ENCODE measurements at places on chromosomes 2 and 18.

DNA sequence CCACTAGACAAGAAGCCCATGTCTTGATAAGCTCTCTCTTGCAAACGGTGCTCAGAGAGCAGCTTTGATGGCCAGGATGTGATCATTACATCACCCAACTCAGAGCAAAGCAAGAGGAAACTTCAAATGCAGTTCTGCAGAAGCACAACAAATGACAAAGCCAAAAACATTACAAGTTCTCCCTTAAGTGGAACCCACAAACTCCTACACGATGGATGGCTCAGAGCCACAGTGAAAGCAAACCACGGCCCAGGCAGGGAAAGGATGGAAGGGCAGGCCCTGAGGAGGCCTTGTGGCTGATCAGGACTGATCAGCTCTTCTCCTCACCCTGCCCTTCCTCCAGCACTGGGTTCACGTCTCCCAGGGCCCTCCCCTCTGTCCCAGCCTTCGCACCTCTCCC, 326.4 kb downstream of the EIPR1 start:
- DNase-seq: no peak

- no peak for DNase-seq
These were observed 16.7 kb upstream of the LYPD6B start for GRCh38 chr2:149021761-149022160.

DNA sequence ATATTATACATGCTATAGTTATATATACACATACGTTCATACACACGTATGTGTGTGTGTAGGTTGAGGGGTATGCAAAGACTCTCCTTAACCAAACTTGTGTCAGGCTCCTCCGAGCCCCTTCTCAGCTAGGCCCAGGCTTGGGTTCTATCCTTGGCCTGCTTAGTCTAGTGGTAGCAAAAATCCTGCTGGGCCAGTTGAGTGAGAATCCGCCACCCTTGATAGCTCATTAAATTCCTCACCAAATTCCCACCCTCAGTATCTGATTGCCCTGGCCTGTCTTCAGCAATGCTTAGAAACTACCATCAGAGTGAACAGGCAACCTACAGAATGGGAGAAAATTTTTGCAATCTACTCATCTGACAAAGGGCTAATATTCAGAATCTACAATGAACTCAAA, 126.5 kb downstream of the TSN start:
- DNase-seq: no peak

- no peak for DNase-seq
These were observed 128.0 kb upstream of the CCDC150 start for GRCh38 chr2:196511258-196512168.

DNA sequence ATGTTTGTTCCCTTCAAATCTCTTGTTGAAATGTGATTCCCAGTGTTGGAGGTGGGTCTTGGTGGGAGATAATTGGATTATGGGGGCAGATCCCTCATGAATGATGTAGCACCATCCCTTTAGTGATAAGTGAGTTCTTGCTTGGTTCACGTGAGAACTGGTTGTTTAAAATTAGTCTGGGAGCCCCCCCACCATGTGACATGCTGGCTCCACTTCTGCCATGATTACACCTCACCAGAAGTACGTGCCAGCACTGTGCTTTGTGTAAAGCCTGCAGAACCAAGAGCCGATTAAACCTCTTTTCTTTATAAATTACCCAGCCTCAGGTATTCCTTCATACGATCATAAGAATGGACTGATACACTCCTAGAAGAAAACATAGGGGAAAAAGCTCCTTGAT, 10.1 kb downstream of the ABI2 start:
- no peak for DNase-seq

DNA sequence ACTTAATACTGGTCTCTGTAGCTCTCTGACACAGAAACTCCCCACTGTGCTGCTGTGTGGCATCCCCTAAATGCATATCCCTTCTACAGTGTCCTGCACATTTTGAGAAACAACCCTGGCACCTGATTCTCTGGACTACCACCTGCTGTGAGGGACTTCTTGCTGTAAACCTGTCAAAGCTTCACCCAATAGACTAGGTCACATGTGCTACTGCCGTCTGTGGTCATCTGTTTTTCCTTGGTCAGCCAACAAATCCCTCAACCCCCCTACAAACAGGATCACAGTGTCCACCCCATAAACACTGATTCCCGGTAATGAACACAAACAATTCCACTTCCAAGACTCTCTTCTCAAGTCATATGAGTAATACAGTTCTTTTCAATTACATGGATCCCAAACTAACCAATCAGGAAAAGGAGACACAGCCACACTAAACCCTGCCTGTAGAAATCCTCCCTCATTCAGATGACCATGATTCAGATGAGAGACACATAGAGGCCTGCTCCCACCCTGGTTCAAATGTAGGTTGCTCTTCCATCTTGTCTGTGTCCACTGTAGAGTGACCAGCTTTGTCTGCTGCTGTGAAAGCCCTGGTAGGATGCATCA, 1157.4 kb downstream of the RPIA start:
- DNase-seq: no peak

- DNase-seq: no peak
These were observed 14.5 kb upstream of the THADA start for GRCh38 chr2:43610361-43610760.

GRCh38 chr18:49155410-49155809, 204.6 kb upstream of the SMAD7 start:
- DNase-seq: no peak

DNA sequence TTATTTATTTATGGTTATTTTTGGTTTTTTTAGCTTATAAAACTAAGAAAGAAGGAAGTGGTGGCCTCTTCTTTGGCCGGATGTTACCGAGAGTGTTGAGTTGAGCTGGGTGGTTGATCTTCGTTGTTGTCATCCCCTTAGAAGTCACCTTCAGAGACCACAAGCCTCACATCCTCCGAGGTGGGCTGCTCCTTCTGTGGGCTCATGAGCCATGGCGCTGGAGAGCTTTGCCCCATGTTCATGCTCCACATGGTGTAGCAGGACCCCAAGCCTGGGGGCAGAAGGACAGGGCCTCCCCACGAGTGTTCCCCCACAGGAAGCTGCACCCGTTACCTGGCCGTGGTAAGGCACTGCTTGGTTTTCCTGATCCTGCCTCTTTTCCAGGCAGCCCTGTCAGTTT, 23.4 kb downstream of the SNTG2 start:
- DNase-seq: no peak

DNA sequence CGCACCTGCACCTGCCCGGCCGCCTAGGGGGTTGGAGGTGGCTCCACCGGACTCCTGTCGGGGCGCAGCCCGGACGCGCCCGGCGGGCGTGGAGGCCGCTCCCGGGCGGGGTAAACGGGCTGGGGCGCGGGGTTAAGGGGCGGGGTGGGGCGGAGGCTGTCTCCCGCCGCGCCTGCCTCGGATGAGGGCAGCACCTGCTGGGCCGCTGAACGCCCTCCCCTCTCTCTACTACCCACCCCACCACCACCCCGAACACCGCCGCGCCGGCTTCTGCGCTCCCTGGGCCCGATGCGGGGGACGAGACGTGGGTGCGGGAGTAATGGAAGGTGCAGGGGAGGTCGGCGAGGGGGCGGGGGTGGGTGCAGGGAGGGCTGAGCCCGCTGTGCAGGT, 224.8 kb upstream of the ID2 start:
- DNase-seq: no peak

- no peak for DNase-seq
These were observed 89.3 kb downstream of the SPP2 start for GRCh38 chr2:234139755-234140154.

GRCh38 chr2:71066856-71067255, 1.6 kb upstream of the NAGK start:
- DNase-seq: no peak

- no peak for DNase-seq
These were observed 81.9 kb upstream of the ZNF397 start for GRCh38 chr18:35158728-35159450.

DNA sequence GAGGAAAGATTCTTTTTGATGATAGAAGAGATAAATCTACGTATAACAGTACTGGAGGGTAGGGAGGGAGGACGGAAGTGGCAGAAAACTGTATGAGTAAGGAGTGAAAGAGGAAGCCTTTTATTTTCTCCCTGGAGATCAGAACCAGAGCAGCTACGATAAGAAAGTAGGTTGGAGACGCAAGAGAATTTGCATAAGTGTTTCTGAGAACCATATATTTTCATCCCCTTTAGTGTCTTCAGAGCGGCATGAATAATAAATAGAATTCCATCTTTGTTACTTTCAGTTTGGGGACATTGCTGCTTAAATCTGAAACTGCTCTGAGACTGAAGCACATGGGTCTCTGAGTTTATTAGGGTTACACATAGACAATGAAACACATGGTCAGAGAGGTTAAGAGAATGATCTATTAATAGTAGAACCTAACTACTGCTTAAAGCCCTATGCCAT, 230.2 kb upstream of the TNP1 start:
- no peak for DNase-seq

DNA sequence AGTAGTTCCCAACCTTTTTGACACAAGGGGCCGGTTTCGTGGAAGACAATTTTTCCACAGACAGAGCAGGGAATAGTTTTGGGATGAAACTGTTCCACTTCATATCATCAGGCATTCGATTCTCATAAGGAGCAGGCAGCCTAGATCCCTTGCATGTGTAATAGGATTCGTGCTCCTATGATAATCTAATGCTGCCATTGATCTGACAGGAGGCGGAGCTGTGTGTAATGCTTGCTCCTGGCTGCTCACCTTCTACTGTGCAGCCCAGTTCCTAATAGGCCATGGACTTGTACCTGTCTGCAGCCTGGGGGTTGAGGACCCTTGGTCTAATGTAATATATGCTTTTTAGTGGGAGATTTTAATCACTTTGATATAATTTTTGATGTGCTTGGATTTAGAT, 188.7 kb upstream of the KLHL14 start:
- no peak for DNase-seq

- DNase-seq: no peak
These were observed 88.8 kb downstream of the PSMG2 start for GRCh38 chr18:12791610-12792009.

- no peak for DNase-seq
These were observed 6.1 kb downstream of the FAM124B start for GRCh38 chr2:224395620-224396390.

DNA sequence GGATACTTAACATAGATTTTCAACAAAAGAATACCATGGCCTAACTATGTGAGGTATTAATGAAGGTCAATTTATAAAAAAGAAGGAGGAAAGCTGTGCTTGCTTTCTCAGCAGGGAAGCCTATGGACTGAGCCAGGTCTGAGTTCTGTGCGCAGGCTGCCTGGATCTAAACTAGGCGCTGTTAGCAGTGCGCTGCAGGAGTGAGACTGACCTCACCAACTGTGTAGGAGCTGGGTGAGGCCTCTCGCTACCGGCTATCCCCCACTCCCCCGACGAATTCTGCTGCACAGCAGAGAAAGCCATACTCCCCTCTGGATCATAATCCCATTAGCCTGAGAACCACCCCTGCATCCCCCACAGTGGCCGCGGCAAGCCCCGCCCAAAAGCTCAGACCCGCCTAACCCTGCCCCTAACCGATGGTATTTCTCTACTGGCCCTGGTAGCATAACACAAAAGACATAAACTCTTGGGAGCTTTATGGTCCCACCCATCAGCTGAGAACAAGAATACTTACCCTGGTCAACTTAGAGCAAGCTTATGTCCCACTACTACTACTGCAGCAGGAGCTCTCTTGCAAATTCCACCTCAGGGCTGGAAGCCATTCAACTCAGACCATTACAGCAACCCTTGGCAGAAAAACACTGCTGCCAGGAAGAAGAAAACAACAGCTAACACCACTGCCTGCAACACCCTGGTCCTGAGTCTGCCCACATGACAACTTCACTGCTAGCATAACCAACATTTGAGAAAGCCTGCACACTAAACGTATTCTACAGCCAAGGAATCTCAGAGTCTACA, 28.0 kb downstream of the SULT1C2 start:
- DNase-seq: no peak

- DNase-seq: no peak
These were observed 1042.9 kb upstream of the ACVR2A start for GRCh38 chr2:146801886-146802285.

- no peak for DNase-seq
These were observed 21.9 kb upstream of the USP14 start for GRCh38 chr18:136433-136832.

DNA sequence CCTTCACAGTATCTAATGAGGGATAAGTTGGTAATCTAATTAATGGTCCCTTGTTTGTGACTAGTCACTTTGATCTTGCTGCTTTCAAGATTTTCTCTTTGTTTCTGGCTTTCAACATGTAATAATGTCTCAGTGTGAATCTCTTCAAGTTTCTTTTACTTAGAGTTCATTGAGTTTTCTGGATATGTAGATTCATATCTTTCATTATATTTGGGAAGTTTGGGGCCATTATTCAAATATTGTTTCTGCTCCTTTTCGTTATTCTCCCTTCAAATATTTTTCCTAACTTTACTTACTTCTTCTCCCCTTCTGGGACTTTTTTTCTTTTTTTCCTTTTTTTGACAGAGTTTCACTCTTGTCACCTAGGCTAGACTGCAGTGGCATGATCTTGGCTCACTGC, 21.1 kb upstream of the NAPG start:
- DNase-seq: no peak

GRCh38 chr2:7523481-7524120, 606.4 kb downstream of the RNF144A start:
- DNase-seq: no peak

GRCh38 chr2:149169656-149170055, 131.2 kb downstream of the LYPD6B start:
- no peak for DNase-seq

DNA sequence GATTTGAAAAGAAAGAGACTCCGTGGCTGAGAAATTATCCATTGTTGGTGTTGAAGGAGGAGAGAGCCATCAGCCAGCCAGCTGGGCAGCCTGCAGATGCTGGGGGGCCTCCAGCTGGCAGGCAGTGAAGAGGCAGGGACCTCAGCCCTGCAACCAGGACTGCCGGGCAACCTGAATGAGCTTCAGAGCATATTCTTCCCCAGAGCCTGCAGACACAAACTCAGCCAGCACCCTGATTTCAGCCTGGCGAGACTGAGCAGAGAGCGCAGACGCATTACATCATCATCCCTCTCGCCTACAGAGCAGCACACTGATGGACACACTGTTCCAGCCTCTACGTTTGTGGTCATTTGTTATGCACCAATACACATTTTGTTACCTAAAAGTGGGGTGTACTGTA, 150.7 kb upstream of the RAB6C start:
- DNase-seq: no peak

DNA sequence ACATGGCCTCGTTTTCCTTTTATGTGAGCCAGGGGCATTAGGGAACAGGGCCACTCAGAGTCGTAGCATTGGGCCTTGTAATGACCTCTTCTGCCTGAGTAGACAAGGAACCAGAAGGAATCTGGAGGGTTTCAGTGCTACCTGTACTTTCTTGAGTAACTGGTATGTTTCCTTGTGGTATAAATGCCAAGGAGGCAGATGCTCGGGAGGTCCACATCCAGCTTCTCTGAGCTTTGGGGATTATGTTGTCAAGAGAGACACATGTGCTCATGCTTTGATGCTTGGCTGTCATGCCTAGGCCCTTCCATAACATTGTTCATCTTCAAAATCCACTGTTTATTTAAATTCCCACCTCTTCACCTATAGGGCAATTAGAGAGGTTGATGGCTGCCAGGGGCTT, 26.3 kb downstream of the FOSL2 start:
- no peak for DNase-seq

Measured in glomerular endothelial cell (primary cell).